NCI-H2081 treated with DMSO at 0.1 percent for 48 hours (cell line): ENCODE measurements at places on chromosomes 5 and 9.

DNA sequence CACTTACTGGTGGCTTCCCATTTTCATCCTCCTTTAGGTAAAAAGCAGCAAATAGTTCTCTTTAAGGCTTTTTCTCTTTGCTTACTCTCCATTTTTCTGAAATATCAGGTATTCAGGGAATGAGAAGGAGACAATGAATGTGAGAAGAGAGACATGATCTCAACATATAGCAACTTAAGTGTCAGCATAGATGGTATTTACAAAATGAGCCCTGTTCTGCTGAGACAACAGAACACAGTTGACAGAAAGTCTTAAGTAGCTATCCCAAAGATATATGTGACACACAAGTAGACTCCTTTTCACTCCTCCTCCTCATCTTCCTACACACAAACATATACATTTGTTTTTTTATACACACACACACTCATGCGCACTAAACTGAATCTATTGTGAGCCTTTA is 649.3 kb upstream of the WWC1 start:
- DNase-seq, result no peak

DNA sequence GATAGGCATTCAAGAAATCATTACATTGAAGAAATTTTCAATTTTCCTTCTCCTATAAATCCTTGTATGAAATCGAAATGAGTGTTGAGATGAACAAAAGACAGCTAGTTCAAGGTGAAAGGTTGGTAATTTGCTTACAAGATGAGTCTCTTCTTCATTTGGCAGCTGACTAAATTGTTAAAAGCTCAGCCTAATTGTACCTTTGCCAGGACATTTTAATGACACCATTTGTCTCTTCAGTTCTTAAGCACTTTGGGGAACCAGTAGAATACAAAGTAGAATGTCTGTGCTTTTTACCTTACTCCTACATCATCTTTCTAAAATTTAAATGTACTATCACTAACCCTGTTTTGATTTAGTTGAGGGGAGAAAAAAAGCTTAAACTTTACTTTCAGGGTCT is 59.4 kb downstream of the GRAMD2B start:
- DNase-seq, result no peak

DNA sequence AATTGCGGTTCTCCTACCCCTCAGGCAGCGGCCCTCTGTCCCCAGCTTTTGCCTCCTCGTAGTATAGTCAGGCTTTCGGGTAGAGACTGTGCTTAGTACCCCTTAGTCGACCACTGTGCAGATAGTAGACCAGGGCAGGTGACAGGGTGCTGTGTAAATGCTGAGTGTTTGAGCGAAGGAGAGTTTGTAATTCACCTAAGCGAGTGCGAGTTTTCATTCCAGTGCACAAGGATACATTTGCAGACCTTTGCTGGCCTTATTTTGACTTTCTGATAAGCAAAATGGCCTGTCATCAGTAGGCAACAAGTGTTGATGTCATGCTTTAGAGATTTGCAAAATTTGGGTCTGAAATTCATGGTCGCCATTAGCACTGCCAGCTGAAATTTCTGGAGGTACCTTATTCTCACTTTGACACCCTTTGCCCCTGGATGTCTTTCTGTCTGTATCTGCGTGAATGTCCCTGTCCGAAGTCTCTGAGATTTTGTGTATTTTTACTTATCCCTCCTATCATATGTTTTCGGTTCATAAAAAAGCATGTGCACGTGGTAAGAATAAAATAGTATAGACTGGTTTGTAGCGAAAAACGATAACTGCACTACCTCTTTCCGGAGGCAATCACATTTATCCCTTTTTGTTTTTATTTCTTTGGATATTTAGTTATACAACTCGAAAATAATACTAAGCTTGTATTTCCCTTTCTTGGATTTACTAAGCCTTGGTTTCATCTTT is 1.9 kb downstream of the LMNB1 start:
- no peak for DNase-seq

DNA sequence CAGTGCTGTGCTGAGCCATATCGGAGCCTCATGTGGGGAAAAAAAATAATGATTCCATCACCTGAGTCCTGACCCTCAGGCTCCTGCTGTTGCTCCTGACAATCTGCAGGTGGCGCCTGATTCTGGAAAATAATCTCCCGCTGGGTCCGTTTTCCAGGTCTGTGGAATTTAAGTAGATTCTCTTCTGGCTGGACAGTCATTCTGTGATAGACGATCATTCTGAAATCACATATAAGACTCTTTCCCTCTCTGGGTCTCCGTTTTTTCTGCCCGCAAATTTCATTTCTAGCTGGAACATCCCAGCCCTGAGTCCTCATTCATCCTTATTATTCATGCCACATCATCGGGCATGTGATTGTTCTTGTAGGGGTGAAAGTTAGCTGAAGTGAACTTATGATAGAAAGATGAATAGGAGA is 22.1 kb upstream of the STXBP1 start:
- no peak for DNase-seq

GRCh38 chr5:39117401-39117800 is 43.2 kb upstream of the RICTOR start:
- DNase-seq, result no peak

DNA sequence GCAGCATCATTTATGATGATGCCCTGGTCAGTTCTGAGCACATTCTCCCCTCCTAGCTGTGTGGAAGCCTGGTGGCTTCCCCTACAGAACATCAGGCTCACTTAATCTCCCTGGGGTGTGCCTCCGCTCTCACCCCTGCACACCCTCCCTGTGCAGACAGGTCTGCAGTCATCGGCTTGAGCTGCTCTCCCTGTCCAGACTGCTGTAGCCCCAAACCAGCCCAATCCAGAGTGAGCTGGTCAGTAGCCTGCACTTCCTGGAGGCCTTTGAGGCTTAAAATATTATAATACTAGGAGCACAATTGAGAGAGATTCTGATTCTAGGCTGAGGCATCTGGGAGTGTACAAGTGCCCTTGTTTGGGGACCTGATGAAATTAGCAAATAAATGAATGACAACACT is 60.2 kb downstream of the PPARGC1B start:
- no peak for DNase-seq

DNA sequence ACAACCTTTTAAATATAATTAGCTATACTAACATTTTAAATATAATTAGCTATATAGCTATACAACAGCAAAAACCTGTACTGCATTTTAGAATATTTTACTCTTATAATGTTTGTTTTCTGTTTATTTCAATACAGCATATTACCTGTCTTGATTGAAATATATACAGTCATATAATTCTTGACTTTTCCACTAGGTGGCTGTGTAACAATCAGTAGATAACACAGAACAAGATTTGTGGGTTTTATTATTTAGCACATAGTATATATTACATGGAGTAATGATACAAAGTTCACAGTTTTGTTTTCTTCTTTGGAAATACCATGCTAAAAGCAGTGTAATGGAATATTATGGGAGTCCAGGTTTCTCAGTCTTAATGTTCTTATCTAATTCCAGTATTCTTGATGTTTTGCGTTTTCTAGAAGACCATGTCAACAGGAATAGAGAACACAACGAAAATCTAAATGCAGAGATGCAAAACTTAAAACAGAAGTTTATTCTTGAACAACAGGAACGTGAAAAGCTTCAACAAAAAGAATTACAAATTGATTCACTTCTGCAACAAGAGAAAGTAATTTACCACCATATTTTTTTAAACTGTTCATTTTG is 13.3 kb downstream of the HMMR start:
- DNase-seq, result no peak

- no peak for DNase-seq
Observed at GRCh38 chr9:117679416-117679815, 24.8 kb upstream of the TLR4 start.

DNA sequence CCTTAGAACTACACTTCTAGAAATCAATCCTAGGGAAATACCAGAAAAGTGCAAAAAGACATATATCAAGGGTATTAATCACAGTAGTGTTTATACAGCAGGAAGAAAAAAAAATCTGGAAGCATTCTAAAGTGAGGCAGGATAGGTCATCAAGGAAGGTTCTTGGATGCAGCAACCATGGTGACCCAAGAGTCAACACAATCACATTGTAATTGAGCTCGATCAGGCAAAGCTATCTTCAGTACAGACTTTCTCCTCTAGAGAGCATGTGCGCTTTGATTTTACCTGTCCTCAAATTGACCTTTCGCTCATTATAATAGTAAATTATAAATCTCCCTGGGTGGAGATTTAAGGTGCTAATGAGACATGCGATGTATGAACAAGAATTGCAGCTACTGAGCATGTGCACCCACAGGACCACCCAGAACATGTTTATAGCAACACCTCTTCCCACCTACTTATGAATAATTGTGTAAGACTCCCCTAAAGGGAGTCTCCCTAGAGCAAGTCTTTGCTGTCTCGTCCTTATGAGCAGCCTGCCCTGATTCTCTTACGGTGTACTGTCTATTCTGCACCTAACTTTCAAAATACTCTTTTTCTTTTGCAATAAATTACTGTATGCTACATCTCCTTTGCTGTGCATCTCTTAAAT is 297.7 kb downstream of the ATPSCKMT start:
- no peak for DNase-seq

GRCh38 chr5:78518365-78519197 is 130.0 kb downstream of the LHFPL2 start:
- DNase-seq, result no peak

- DNase-seq, result no peak
Observed at GRCh38 chr5:74285675-74286280, 354.8 kb downstream of the ENC1 start.

GRCh38 chr5:163766936-163767670 is 261.7 kb downstream of the MAT2B start:
- no peak for DNase-seq

GRCh38 chr5:40757400-40757799 is 1.6 kb upstream of the TTC33 start:
- DNase-seq, result no peak

DNA sequence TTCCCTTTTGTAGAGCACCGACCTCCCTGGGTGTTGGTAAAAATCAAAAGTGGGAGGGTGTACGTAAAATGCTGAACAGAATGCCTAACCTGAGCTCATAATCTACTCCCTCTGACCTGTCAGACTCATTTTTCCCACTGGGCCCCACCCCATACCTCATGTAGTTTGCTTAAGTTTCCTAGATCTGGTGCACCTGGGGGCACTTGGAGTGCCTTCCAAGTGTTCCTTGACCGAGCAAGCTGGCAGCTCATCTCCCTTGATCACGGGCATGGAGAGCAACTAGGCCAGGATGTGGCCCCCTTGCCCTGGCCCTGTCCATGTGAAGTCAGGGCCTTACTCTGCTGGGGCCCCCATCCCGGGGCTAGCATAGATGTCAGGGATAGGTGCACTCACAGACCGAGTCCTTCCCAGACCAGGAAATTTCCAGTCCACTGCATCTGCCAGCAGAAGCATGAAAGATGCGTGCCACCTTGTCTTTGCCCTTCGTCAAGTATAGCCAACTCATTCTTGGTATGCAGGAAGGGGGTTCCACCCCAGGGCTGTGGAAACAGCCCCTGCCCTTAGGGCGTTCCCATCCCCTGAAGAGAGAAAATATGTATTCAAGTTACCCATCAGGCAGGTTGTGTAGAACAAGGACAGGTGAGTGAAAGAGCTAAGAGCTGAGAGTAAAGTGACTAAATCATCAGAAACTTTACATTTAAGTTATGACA is 41.9 kb downstream of the SLC22A5 start:
- no peak for DNase-seq

DNA sequence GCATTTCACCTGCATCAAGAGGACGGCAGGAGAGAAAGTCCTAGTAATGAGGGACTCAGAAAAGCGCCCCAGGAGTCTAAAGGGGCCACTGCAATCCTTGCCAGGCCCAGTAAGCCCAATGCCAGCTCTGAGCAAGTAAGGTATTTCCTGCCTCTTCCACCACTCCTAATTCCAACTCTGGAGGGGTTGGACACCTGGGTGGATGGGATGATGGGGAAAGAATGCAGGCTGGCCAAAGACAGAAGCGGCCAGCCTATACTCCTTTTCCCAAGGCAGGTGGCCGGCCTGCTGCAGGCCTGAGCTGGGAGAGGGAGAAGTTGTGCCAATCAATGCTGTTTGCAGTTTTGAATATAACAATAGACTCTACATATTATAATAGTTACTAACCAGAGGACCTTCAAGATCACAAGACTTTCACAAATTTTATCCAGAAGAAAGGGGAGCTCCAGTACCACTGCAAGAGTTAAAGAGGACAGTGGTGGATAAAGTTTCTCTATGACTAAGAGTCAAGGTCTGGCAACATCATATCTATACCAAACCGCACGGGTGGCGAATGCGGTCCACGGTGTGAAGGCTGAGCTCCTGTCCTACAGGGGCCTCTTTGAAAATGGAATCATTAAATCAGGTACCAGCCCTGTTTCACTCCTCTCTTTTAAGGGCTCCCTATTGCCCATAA is 115.0 kb upstream of the TBC1D2 start:
- no peak for DNase-seq

DNA sequence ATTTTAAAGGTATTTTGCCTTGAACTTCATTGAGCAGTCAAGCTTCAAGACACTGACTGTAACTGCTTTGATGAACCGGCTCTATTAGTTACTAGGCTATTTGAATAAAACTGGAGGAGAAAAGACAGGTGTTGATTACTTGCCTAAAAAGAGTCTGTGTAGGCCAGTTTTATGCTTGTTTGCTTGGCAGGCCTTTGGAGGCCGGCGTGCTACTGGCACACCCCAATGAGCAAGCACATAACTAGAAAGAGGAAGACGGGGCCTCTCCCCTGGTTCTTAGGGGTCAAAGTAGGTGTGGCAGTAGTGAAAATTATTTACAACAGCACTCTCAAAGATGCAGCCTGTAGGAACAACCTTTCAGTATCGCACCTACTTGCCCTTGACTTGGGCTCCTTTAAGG is 2.1 kb upstream of the ZFR start:
- no peak for DNase-seq

DNA sequence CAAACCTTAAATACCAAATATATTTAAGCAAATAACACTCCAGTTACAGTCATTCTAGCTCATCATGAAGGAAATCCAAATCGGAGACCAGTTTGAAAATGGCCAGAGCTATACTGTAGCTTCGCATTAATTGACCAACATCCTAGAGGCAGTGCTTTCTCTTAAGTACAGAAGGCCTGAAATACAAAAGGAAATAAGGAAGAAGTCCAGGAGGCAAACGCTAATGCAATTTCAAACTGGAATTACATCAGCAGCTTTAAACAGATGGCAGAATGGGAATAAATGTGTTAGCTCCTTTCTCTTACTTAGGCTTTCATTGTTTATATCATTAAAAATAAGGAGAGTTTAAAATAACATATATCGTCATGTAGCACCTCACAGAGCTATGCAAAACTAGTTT is 197.0 kb downstream of the SEC61B start:
- no peak for DNase-seq
